ENCODE measurements at places on chromosomes 7 and 10.
A peak's percentile ranks its signal among the peaks of the same experiment; 100 is the strongest.

DNA sequence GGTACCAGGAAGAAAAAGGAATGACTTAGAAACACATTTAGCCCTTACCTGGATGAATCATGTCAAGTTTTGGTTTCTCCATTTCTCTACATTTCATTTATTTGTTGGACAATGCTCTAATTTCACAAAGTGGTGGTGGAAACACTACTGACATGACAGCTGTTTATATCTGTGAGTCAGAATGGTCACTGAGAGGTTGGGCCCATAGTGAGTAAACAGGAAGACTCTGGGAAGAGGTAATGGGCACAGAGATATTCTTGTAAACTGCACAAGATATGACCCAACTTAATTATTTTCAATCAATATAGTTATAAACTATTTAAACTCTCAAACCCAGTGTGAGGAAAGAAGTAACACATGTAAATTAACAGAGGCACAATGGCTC lies 176.3 kb upstream of the MEOX2 start:
- DNase-seq, result no peak

GRCh38 chr10:23793577-23793976 lies 354.7 kb downstream of the OTUD1 start:
- DNase-seq, result no peak

GRCh38 chr10:125559210-125559609 lies 123.8 kb downstream of the TEX36 start:
- DNase-seq, result no peak

GRCh38 chr7:584122-584465 lies 64.4 kb upstream of the PDGFA start:
- DNase-seq, result no peak

GRCh38 chr10:5645944-5646617 lies 20.3 kb downstream of the ASB13 start:
- DNase-seq, result no peak

GRCh38 chr7:33821970-33822369 lies 83.4 kb upstream of the BMPER start:
- peak; percentile 44 for DNase-seq

DNA sequence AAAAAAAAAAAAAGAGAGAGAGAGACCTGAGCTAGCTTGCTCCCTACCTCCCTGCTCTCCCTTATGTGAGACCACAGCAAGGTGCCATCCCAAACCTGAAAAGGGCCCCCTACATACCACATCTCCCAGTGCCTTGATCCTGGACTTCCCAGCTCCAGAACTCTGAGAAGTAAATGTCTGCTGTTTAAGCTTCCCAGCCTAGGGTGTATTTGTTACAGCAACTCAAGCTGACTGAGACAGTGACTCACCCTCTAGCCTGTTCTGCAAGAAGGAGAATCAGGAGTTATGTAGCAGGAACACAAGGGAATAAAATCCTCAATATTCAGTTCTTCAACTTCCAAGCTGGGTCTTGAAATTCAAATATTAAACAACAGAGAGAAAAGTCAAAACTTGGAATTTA lies 52.1 kb upstream of the TMEM72 start:
- DNase-seq, result no peak

DNA sequence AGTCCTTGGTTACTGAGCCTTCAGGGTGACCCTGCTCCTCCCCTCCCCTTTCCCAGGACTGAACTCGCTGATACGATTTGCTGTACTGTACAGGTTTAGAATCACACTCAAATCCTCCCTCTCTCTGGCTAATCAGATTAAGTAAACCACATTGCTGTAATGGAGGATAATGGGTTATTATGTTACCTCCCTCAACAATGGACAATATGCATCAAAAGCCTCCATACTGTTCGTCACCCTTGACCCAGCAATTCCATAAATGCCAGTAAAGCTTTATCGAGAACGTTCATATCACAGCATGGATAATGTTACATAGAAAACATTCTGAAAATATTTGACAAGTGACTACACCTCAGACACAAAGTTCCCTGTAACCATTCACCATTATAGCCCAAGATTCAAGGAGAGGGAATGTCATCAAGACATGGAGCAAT lies 61.7 kb downstream of the FAM107B start:
- no peak for DNase-seq

- no peak for DNase-seq
These were observed 116.8 kb downstream of the LHPP start for GRCh38 chr10:124578231-124579010.

Measured in cardiac fibroblast (primary cell).